ENCODE measurements at places on chromosomes 4 and X.
A peak's percentile ranks its signal among the peaks of the same experiment; 100 is the strongest.

DNA sequence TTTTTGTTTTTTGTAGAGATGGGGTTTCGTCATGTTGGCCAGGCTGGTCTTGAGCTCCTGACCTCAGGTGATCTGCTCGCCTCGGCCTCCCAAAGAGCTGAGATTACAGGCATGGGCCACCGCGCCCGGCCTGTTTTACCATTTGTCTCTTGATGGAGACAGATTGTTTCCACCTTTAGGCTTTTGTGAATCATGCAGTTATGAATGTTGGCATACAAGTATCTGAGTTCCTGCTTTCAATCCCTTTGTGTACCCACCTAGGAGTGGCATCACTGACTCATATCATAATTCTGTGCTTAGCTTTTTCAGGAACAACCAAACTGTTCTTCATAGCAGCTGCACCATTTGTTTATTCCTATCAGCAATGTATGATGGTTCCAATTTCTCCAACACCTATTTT, 20.2 kb upstream of the MGST2 start:
- DNase-seq = no peak

DNA sequence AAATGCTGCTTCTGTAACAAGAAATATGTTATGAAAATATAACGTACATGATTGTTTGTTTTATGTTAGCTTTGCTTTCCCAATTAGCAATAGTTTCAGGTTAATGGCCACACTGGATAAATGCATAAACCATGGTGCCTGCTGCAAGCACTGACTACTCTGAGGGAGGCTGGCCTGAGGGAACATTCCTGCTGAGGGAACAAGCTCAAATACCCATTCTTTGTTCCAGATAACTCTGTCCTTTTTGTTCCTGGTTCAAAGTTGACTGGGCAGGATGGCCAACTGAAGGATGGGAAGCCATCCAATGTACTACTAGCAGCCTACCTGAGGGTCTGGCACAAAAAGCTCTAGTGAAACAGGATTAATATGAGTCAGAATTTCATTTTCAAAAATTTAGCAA, 37.5 kb downstream of the NUP62CL start:
- DNase-seq = no peak

DNA sequence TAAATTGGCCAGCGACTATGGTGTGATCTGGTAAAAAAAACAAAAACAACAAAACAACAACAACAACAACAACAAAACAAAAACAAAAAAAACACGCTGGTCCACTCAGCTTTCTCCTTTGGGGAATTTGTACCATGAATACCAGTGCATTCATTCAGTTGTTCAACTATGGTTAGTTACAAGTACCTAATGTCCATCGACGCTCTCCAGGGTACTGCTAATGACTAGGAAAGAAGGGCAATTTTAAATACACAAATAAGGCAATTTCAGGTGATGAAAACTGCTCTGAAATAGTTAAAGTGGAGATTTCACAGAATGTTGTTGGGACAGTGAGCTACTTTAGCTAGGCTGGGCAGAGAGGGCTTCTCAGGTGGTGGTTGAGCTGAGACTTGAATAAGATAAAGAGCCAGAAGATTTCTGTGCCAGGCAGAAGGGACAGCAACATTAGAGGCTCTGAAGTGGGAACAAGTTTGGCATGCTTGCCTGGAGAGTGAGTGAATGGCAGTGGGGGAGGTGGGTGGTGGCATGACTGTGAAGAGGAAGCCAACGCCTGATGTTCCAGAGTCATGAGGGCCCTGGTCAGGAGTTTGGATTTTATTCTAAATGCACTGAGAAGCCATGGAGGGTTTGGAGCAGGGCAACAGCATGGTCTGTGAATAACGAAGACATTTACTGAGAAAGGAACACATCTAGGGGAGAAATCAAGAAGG, 45.9 kb upstream of the PGRMC2 start:
- no peak for DNase-seq

GRCh38 chr4:143089291-143089690, 95.4 kb upstream of the USP38 start:
- DNase-seq = no peak

- no peak for DNase-seq
Measured at GRCh38 chrX:119853444-119853843, 681 bp upstream of the UPF3B start.

- DNase-seq = no peak
Measured at GRCh38 chrX:87397103-87397886, 120.3 kb upstream of the KLHL4 start.

GRCh38 chr4:42151568-42152506, 618 bp downstream of the BEND4 start:
- peak; percentile 67 for DNase-seq

GRCh38 chr4:185128272-185129119, 14.6 kb upstream of the SLC25A4 start:
- peak; percentile 73 for DNase-seq

GRCh38 chrX:138748480-138748879, 37.0 kb upstream of the FGF13 start:
- no peak for DNase-seq

- no peak for DNase-seq
Measured at GRCh38 chr4:184810720-184811119, 15.0 kb downstream of the ACSL1 start.

DNA sequence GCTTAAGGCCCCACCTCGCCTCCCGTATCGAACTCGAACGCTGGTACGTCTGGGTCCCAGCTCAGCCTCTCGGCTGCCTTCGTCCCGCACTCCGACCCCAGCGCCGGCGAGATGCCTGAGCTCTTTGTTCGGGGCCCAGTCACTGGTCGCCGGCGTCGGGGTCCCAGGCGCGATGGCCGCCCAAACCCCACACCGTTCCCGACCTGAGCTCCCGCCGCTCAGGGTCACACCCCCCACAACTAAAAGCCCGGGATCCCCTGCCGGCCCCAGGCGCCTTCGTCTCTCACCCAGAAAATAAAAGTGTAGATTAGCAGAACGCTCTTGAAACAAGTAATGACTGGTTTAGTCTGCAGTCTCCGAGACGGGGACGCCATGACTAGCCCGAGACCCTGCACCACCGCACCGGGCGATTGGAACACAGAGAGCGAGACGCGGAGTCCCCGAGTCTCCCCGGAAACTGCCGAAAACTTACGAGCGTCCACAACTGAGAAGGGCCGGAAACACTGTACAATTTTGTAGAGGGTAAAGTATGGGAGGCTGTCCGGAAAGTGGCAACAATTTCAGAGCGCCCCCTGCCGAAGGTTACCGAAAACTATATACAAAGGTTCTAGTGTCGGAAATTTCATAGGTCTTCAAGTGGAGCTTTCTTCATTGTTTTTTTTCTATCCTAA, at the start of gene TSPAN6:
Gene TSPAN6, minus strand, starts transcription at position 486 of the 671 bp plus-strand sequence. Its CDS starts 112 bp downstream, at position 374.
- peak; percentile 88 for DNase-seq

DNA sequence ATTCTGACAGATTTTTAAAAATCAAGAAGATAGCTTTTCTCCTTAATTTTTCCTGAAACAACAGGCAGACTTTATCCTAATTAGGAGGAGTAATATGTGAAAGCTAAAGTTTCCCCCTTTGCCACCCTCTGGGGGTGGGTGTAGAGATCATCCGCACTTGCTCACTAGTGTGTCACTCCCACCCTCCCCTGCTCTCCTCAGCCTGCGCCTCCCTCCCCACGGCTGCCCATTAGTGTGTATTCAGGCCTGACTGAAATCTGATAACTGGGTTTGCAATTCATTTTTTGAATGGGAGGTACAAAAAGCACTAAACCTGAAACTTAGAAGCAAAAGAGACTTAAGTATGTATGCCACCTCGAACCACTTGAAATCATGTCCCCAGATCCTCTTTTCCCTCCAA, 110.4 kb upstream of the TRIM2 start:
- no peak for DNase-seq

- DNase-seq = no peak
Measured at GRCh38 chr4:146478009-146478408, 43.7 kb downstream of the SLC10A7 start.

DNA sequence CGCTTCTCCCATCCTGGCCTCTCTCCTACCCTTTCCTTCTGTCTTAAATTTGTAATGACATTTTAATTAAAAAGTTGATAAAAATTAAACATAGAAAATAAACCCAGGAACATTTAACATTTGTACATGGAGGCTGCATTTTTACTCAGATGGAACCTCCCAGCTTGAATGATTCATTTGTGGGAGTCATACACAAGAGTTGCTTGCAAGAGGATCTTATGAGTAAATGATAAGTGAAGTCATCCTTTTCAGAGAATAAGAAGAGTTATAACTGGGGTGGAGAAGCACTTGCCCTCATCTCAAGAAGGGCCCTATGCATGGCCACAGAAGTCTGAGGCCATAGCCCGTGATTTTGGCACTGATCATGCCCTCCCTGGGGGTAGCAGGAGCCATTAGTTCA, 482.9 kb upstream of the BOD1L1 start:
- no peak for DNase-seq

DNA sequence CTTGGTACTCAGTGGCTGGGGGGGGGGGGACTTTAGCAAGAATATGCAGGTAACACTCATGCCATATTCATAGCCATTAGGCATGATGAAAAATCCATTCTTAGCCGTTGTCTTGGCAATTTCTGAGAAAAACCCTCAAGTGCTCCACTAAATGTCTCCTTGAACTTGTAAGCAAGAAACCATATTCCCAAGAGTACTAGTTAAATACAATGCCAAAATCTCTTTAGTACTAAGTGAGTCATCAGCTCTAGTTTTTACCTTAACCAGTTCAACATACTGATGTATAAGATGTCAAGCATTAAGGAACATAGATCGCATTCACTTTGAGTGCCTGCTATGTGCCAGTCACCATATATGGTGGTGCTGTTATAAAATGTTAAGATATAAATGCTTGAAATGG, 27.5 kb downstream of the UBE2D3 start:
- DNase-seq = peak; percentile 23

- DNase-seq = no peak
Measured at GRCh38 chr4:118879409-118879808, 9.2 kb upstream of the SYNPO2 start.

DNA sequence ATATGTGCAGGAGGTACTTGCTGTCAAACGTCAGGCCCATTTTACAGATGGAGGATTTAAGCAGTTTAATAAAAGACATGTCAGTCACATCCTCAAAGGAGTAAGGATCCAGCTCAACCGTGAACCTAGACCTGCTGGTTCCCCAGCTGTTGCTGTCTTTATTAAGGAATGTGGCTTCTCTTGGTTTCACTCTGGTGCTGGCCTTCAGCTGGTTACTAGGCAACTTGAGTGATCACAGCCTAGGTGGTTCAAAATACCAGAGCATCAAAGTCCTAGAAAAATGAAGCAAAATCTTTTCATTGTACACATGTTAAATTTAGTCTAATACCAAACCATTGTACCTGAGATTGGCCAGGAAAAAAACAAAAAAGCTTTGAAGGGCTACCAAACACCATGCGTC, 32.7 kb upstream of the GLRA2 start:
- peak; percentile 55 for DNase-seq

DNA sequence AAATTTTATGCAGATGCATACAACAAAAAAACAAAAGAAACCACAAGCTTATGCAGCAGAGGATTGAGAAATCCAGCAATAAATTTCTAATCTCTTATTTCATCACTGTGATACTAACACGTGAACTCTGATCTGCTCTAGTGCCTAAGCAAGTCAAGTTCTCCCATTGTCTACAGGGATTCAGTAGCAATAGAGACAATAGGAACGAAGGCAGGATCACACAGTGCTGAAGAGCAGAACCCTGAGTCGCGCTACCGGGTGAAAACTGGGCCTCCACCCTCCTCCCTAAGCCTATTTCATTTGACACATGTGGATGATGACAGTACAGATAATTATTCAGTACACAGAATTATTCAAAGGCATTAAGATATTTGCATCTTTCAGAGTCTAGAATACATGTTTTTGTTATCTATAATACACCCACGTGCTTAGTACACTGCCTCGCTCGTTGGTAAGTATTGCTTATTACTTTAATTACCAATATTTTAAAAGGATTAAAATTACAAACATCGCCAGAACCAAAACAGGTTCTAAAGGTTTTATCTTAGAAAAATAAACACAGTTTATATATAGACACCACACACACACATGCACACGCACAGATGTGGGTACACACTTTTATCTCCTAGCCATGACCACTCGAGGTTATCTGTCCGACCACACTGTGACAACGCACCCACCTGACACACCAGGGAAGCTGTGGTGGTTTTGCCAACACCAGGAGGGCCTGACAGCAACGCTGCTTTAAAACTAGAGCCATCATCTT, 60.1 kb downstream of the RFC1 start:
- no peak for DNase-seq

GRCh38 chr4:26141051-26141721, 179.6 kb upstream of the RBPJ start:
- DNase-seq = no peak

GRCh38 chrX:121733514-121733913, 686.1 kb downstream of the GLUD2 start:
- no peak for DNase-seq

DNA sequence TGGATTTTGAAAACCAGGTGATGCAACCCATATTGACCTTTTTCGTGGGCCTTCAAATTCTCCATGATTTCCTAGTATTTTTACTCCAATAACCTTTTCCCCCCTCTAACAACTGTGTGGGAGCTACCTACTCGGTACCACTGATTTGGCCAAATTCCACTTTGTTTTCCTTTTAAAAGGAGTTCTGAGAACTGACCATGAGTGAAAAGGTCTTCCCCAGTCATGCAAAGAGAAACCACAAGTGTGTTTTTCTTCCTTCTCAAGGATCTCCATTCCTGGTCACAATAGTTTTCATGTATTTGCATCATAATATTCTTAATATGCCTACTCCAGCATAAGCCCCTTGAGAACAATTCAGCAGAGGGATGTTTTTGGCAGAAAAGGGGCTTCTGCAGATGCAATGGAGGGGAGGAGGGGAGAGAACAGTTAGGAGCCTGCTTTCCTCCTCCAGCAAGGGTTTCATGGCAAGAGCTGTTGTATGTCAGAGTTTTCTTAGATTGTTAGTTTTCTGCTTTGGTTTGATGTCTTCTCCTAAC, 195.3 kb upstream of the ANXA3 start:
- DNase-seq = no peak

- no peak for DNase-seq
Measured at GRCh38 chrX:13741695-13742094, 7.1 kb downstream of the OFD1 start.

DNA sequence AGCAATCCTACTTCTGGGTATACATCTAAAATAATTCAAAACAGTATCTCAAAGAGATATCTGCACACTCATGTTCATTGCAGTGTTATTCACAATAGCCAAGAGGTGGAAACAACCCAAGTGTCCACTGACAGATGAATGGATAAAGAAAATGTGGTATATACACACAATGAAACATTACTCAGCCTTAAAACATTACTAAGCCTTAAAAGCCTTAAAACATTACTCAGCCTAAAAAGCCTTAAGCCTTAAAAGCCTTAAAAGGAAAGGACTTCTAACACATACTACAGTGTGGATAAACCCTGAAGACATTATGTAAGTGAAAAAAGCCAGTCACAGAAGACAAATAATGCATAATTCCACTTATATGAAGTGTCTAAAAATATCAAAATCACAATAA, 40.3 kb upstream of the TFDP3 start:
- DNase-seq = no peak

DNA sequence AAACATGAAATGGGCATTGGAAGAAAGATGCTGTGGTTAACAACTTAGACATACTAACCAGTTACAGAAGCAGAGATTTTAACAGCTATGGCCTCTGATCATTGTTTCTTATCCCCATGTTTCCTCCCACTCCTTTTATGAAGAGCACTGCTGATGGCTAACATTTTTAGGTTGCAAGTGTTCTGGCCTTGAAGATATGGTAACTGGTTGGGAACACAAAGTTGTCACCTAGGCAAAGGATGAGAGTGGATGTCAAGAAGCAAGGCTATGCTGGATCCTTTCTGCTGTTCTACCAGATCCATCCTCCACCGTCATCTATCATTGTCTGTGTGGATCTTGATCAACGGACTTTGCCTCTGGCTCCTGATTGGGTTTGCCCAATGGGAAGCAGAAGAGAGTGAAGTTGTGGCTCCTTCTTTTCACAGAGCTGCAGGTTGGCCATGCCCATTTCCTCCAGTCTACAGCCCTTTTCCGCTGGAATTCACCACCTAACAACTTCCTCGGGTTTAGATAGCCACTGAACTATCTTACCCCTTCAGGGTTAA, 48.9 kb upstream of the SPP1 start:
- DNase-seq = no peak

Measured in activated CD4-positive, alpha-beta T cell treated with anti-CD3 and anti-CD28 coated beads, Interleukin-2, amount 10 ng/mL, durations not matched to agents 24 days and 14 days (primary cell).